ENCODE measurements at places on chromosomes 5 and 9.

GRCh38 chr5:116394186-116394867 is 180.3 kb downstream of the SEMA6A start:
- DNase-seq = no peak

GRCh38 chr5:36932056-36932455 is 55.5 kb downstream of the NIPBL start:
- DNase-seq = no peak

DNA sequence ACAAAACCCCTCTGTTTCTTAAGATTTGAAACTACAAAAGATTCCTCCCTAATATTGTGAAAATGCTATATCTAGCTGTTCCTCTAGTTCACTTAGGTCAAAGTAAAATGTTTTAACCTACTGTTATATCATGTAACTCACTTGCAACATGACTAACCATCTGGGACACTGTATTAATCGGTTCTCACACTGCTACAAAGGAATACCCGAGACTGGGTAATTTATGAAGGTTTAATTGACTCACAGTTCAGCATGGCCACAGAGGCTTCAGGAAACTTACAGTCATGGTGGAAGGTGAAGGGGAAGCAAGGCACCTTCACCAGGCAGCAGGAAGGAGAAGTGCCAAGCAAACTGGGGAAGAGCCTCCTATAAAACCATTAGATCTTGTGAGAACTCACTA is 34.7 kb downstream of the DIMT1 start:
- no peak for DNase-seq

- no peak for DNase-seq
These were observed 11.8 kb downstream of the TRUB2 start for GRCh38 chr9:128310461-128310860.

GRCh38 chr9:137988701-137989100 is 111.1 kb downstream of the CACNA1B start:
- no peak for DNase-seq

DNA sequence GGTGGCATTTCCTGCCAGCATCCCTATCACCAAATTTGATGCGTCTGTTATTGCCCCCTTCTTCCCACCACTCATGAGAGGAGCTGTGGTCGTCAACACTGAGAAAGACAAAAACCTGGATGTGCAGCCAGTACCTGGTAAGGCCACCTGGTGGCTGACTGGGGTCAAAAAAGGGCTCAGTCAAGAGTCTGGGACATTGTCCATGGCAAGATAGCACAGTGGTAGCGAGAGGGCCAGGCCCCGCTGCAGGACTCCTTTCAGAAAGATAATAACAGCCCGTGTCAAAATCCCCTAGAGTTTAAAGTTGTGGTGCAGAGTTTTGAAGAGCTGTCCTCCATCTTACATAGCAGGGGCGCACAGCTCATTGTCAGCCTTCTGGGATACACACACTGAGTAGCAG is 40.8 kb downstream of the CSF1R start:
- peak; percentile 37 for DNase-seq

- no peak for DNase-seq
These were observed 275.2 kb upstream of the PCSK5 start for GRCh38 chr9:75615284-75615683.

- no peak for DNase-seq
These were observed 100.1 kb downstream of the CACNA1B start for GRCh38 chr9:137977571-137978261.

- DNase-seq = no peak
These were observed 200.8 kb downstream of the MAT2B start for GRCh38 chr5:163706053-163706771.
